ENCODE measurements at places on chromosomes 2 and 18.

- DNase-seq, result no peak
Observed at GRCh38 chr2:14635391-14635871, 2.9 kb downstream of the LRATD1 start.

DNA sequence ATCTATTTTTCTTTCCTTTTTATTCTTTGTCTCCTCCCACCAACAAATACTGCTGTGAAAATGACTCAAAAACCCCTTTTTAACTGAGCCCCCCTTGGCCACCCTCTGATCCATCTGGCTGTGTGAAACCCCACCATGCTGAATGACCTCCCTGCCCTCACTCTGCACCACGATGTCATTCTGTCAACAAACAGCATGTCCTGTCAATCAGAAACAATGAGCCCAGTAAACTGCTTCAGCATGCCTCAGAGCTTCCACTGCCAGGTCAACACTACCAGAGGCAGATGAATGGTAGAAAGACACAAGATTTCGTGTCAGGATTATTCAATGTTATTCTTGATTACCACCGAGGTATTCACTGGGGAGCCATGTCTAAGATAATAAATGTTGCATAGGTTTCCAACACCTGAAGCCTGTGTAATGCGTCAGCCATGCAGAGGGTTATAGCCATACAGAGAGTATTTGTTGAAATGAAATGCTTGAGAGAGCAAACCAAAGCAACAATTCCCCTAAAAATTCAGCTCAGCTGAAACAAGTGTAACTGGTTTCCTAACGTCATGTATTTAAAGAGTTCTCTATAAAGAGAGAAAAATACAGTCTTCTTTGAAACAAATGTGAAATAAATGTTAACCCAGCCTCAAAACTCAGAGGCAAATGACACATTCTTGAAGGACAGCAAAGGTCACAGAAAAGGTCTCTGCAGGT, 76.7 kb downstream of the LRP2 start:
- no peak for DNase-seq

DNA sequence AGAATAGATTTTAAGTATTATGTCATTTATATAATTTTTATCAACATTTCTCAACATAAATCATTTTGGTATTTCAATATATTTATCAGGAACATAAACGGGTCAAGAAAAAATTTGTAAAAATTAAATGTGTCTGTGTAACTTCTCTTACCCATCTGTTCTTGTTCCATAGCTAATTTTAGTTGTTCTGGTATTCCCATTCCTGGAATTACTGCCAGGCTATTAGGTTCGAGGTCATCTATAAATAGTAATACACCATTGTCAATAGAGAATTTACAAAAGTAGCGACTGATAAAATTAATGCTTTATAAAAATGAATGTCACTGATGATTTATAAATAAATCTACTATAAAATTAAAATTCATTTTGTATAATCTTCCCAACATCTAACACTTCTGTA, 21.5 kb downstream of the SFT2D3 start:
- no peak for DNase-seq

- DNase-seq, result no peak
Observed at GRCh38 chr2:233411162-233411561, 56.9 kb downstream of the DGKD start.

- no peak for DNase-seq
Observed at GRCh38 chr2:66001538-66001937, 433.4 kb upstream of the MEIS1 start.

DNA sequence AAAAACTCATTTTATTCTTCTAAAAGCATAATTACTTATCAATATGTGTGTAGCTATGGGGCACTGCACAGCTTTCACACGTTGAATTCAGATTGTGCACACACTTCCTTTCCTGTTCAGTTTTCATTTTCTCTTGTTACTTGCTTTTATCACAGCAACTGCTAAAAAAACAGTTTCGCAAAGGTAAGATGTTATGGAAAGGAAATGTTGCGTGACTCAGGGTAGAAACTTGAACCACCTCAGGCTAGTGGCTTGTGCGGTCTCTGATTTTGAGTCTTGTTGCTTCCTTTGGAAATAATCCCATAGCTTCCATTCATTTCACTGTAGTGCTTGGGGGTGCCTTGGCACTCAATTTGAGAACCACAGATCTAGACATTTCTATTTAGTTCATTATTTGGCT, 171.9 kb downstream of the FMNL2 start:
- DNase-seq, result no peak

GRCh38 chr18:57586251-57587049, at the start of gene FECH:
Gene FECH (minus strand): TSS chr18:57586702. CDS start chr18:57586620, 82 bp downstream.
- DNase-seq, result peak; percentile 21

DNA sequence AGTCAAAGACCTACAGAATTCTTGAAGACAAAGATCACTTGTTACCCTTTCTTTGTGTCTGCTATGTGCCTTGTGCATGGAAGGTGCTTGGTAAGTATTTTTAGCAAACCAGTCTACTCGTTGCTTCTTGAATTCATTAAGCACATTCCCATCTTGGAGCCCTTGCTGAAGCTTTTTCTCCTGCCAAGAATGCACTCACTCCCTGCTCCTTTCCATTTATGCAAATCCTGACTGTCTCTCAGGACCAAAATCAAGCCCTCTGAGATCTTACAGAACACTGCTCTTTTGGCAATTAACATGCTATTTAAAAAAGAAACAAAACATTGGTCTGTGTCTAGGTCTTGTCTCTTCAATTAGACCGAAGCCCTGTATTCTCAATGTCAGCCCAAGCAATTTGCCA, 75.8 kb downstream of the CLHC1 start:
- DNase-seq, result no peak

DNA sequence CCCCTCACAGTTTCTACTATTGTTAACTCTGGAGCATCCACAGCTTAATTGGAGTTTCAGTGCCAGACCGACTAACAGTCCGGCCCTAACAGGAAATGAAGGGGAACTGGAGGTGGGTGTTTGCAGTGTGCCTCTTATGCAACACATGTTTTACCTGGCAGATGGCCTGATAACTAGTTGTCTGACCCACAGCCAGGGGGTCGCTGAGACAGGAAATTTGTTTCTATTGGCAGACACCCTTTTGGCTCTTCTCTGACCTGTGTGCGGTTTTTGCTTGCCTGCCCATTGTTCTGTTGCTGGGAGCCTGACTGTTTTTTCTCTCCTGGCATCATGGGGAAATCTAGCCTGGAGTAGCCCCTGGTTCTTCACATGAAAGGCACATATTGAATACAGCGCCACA, 1329.8 kb downstream of the DSC3 start:
- DNase-seq, result no peak

DNA sequence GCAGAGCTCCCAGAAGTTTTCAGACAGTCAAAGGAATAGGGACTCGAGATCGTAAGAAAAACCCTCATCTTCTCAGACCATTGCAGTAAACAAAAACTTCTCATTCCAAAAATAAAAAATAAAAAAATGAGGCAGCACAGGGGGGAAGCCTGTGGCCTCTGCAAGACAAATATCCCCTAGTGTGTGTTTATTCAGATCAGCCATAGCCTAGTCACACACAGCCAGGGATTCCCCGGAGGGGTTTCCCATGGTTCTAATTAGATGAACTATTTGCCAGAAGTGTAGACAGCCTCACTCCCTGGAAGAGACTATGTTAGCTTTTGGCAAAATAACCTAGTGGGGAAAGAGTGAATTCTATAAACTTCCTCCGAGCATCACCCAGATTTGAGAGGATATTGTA, 122.9 kb upstream of the KLF7 start:
- no peak for DNase-seq

DNA sequence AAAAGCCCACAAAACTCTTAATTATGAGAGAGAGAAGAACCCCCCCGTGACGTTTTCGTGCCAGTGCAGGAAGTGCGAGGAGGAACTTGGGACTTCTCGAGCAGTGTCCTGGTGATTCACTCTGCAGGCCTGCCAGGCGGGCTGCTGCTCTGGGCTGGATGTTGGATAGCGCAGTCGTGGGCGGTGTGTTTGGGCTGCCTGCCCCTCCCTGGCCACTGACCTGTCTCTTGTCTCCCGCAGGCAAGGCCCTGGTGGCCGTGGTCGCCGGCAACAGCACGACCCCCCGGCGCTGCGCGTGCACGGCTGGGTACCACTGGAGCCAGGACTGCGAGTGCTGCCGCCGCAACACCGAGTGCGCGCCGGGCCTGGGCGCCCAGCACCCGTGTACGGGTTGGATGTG, 29.0 kb downstream of the TNFRSF11A start:
- DNase-seq, result no peak

DNA sequence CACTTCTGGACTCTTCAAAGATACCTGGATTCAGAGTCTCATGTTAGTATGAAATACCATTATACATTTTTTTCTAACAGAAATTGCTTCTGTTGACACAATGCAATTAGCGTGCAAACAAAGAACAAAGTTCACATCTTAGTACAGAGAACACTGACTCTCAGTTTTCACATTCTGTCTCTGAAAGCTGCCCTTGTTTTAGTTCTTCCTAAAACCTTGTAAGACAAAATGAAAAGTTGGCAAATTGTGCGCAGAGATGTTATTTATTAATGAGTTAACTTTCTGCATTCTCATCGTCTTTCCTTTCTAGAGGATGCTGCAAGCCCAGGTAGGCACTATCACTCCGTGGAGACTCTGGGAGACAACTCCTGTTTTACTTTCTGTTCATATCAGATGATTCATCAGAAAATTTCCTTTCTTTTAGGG, 377.3 kb upstream of the POU3F3 start:
- no peak for DNase-seq

GRCh38 chr18:58662118-58662517, 9.1 kb upstream of the MALT1 start:
- no peak for DNase-seq

DNA sequence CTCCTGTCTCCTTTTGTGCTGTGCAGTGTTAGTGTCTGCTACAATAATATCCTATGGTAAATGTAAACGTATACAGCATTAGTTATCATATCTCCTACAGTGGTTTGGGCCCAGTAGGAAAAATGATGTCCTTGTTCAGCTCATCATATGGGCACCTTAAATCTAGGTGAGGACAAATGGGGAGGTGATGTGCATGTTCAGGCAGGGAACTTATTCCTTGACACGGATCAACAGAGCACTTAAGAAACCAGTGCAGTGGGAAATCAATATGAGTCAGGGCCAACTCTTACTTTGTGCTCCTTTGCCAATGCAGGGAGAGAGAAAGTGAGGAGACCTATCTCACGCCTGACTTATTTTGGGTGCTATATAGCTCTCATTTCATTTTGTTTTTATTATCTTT, 76.4 kb downstream of the KLHL14 start:
- DNase-seq, result no peak

DNA sequence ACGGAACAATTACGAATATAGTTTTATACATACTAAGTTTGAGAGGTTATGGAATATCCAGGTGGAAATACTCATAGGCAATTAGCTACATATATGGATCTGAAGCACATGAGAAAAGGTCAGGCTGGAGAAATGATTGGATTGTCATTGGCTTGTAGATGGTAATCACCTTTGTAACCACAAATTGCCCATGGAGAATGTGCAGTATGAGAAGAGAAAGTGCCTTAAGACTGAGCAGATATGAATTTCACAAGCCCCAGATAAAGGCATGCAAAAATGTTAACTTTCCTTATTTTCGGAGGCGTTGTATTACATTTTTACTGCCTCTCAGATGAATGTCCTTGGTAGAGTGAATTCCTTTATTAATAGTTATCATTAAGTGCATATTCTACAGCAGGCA, 33.1 kb upstream of the ACVR1C start:
- DNase-seq, result no peak

DNA sequence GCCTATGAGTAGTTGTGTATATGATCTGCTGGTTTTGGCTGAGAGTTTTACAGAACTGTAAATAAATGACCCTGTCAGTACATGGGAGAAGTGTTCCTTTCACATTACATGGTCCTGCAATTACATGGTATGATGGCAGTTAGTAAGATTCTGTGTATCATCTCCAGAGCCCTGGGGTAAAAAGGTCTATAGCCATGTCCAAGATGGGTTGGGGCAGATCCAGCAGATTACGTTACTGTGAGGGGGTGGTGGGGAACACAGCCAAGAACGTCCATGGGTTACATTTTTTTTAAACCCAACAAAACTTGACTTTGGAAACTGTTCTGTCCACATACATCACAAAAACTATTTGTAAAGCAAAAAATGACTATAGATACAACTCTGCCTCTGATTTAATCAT, 64.2 kb upstream of the LMAN1 start:
- no peak for DNase-seq

- no peak for DNase-seq
Observed at GRCh38 chr2:170500770-170501169, 214.4 kb upstream of the SP5 start.

- DNase-seq, result no peak
Observed at GRCh38 chr2:210440206-210440605, 36.4 kb downstream of the LANCL1 start.

- DNase-seq, result no peak
Observed at GRCh38 chr2:153047220-153047619, 328.8 kb downstream of the ARL6IP6 start.

GRCh38 chr2:170680172-170680941, 34.8 kb upstream of the SP5 start:
- no peak for DNase-seq

- no peak for DNase-seq
Observed at GRCh38 chr2:203982276-203982675, 45.7 kb downstream of the ICOS start.

DNA sequence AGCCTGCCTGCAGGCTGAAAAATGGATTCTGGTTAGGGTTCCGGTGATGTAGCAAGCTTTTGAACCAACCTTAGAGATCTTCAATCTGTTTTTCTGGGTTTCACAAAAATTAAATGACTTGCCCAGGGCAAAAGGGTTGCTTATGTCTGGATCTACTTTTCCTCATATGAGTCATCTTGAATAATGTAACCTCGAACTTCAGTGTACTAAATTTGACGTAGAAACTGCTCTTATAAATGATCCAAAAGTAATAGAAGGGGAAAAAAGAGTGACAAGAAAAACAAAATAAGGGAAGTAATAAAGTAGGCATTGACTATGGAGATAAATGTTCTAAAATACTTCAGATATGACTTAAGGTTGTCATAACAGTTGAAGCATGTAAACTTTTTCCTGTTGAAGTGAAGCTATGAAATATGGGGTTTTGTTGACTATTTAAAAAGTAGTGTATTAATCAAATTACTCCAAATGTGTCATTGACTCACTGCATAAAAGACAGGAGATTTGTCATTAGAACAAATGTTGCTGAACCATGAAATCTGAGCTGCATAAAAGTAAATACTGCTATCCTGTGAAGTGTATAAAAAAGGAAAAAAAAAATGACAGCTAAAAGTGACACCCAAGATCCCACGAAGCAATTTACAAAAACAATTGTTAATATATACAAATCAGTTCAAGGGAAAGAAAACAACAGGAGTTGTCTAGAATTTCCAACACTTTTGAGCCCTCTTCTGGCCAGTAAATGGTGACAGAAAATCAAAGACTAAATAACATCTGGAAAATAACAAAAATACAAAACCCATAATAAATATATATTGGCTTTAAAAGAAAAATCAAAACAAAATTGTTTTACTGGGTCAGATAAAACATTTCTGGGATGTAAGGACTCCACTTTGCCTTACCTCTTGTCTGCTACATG, 103.6 kb upstream of the SERPINE2 start:
- DNase-seq, result no peak

DNA sequence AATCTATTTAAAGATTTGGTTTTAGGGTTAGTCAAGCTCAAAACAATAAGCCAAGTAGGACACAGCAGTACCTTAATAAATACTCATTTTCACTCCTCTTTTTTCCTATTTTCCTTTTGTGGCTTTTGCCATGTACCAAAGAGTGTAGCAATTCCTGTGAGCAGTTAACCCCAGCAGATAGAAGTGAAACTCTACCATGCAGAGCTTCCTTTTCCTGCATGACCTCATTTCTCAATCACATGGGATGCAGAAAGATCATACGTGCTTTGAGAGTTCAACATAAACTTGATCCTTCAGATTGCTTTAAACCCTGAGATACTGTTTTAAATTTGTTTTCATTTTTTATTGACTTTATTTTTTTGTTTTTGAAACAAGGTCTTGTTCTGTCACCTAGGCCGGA, 99.1 kb upstream of the ARHGAP15 start:
- no peak for DNase-seq

GRCh38 chr18:45218436-45218835, 396.8 kb upstream of the SLC14A2 start:
- no peak for DNase-seq

Data from bone marrow (tissue), 2 donors.